ENCODE measurements at places on chromosomes 2 and 18.

DNA sequence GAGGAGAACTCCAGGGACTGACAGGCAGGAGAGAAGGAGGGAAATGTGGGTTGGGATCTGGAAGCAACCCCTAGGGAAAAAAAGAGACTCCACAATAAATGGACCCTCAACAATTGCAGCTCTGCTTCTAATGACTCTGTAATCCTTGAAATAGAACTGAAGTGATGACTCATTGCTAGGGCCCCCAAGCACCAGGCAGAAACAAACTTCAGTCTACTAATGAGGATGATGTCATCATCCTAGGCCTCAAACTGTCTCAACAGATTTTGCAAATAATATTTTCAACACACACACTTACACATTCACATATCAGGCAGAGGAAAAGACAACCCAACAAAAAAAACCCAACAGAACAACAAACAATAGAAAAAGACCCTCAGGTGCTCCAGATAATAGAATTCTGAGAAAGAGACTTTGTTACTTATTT, 143.3 kb downstream of the HDAC4 start:
- DNase-seq: no peak

DNA sequence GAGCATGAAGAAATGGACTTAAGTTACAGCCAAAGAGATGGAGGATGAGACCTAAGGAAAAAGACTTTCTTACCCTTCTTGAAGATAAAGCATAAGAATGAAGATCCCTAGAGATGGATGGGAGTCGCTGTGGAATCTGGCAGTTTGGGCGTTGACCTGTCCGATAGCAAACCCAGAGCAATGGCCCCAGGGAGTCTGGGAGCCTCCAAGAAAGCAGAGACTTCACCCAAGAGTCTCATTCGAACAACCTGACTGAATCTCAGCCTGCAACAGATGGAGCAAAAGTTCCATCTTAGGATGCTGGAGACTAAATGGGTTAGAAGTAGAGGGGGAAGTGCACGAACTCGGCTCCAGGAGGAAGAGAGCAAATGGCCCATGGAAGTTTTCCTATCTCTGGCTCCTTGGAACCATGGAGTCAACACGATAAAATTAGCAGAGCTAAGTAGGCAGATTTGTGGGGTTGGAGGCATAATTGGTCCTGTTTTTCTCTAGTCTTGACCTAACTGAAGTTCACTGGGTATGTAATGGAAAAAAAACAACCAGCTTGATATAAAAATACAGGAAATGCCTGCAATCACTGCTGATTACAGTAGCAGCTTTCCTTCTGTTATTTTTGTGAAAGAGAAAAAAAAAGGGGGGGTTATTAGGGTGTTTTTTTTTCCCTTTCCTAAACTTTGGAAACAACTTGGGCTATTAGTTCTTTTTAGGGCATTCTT, 178.4 kb upstream of the EPAS1 start:
- no peak for DNase-seq

DNA sequence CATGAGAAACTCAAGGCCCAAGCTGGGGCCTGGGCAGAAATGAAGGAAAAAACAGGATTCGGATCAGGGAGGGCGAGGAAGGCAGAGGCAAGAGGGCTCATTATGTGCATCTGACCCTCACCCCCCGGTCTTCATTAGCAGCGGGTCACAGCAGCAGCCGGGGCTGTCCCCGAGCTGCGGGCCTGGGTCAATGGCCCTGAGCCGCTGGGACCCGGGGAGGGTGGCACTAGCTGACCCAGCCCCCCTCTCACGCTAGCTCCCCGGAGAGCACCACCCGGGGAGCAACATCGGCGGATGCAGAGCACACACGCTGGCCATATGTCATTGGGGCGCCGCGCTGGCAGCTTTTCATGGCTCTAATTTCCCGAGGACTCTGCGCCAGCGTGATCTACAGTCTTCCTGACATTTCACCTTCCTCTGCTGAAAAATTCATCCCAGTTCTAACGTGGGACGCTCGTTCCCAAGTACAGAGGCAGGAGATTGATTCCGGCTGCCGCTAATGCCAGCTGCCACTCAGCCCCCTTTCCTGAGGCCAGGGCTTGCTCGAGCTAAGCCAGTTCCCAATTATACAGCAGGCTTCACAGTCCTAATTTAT, 63.7 kb downstream of the EIPR1 start:
- DNase-seq: no peak

DNA sequence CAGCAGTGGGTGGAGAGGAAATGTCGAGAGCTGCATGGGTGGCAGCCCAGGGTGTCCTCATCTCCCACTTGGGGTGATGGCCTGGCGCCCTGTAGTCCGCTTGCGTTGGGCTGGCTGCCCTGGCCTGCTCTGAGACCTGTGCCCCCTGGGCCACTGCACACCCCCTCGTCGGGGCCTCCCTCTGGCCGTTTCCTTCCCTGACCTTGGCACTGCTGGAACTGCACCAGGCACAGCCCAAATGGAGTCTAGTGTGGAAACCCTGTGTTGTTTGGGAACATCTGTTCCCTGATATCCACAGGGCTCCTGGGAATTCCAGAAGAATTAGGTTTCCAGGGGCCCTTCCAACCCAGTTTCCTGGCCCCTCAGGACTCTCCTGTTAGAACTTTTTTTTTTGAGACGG, 13.9 kb downstream of the EFHD1 start:
- DNase-seq: no peak

DNA sequence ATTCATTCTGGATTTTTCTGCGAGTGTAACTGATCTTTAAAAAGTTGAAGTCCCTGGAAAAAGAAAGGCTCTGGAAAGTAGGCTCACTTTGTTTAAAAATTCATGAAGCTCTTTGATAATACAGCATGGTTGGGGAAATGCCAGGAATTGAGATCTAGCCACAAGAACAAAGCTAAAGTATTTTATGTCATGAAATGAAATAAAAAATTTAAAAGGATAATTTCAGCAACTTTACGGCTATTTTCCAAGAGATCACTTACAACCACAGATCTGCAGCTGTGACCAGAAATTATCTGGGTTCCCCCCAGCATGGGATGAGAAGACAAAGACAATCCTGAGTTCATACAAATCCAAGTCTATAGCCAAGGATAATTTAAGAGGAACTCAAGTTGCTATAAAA, 25.3 kb upstream of the RFX8 start:
- DNase-seq: no peak

DNA sequence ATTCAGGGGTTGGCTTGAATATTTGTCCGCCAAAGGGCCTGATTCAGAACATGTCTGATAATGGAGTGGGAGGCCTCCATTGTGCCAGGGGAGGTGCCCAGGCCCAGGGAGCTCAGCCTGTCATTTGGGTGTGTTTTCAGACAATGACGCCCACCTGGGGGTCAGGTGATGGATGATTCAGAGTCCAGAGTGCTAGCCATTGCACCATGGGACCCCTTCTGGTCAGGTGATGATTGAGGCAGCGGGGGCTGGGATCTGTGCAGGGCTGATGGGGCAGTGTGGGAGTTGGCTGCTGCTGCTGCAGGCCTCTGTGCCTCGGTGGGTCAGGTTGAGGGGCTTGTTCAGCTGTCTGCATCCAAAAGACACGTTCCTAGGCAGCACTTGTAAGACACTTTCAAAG, 8.3 kb upstream of the ARHGEF4 start:
- DNase-seq: no peak

DNA sequence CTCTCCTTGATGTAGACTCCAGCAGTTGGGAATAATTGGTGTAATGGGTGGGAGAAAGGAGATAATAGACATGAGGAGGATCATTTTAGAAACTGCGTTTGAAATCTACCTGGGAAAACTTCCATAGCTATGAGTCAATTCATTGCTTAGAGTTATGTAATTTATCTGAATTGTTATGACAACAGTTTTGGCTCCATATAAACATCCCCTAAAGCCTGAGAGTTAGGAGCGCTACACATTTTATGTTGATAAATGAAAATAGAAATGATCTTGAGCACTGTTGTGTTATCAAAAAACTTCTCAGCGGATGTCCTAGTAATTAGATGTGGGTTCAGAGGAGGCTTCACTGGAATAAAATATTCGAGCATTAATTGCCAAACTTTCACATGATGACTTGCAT, 573.4 kb downstream of the TSN start:
- DNase-seq: no peak

DNA sequence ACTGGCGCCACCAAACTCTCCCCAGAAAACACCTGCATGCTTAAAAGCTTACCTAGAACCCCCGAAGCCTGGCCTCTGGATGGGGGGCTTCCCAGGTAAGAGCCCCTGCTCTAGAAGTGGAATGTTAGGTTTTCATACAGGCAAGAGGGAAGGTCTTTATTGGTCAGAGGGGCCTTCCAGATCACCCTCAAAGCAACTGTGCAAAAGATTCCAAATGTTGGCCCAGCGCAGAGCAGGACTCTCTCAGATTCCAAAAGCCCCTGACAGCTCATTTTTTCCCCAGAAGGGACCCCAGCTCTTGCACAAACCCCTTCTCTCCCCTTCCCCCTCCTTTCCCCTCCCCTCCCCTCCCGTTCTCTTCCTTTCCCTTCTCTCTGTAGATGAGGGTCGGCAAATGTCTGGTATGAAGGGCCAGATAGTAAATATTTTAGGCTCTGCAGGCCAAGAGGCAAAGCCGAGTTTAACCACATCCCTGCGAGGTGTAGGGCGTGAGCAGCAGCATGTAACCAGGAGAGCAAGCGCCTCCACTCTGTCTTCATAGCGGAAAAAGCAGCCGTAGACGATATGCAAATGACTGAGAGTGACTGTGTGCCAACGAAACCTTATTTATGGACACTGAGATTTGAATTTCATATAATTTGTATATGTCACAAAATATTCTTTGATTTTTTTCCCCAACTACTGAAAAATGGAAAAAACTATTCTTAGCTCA, 116.9 kb downstream of the SMAD7 start:
- no peak for DNase-seq

- no peak for DNase-seq
Measured at GRCh38 chr2:197805715-197806633, 1.6 kb downstream of the PLCL1 start.

GRCh38 chr18:22152093-22152492, 17.3 kb upstream of the GATA6 start:
- DNase-seq: no peak

DNA sequence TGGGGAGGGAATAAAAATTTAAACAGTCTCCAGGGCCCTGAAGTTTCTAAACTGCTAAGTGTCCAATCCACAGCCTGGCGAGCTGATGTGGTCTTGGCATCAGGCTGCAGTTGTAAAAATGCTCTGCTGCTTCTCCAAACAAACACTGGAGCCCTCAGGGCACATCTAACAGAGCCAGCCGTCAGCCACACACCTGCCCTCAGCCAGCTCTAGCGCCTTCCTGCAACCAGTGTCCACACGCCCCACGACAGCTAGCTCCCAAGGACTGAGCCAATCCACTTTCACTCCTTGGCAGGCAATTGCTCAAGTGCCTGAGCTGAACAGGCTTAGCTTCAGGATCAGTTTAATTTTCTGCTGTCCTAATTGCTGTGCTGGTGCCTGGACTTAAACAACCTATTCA, 446.4 kb upstream of the RAB12 start:
- DNase-seq: peak; percentile 74

- no peak for DNase-seq
Measured at GRCh38 chr2:156986339-156986988, 271.0 kb upstream of the GALNT5 start.

DNA sequence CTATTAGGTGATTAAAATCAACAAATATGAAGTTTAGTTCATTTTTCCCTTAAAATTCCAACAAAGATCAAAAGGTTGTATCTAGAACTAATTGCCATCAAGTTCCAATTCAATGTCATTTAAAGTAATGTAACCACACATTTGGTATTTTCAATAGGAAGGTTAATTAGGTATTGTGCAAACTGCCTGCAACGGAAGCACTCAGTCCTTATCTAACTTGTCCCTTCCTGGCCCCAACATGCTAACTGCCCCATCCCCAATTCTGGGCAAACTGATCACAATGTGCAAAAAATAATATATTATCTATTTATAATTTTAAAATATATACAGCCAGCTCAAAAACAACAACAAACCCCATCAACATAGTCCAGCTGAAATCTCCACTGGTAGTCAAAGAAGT, 33.2 kb downstream of the VIL1 start:
- DNase-seq: no peak

DNA sequence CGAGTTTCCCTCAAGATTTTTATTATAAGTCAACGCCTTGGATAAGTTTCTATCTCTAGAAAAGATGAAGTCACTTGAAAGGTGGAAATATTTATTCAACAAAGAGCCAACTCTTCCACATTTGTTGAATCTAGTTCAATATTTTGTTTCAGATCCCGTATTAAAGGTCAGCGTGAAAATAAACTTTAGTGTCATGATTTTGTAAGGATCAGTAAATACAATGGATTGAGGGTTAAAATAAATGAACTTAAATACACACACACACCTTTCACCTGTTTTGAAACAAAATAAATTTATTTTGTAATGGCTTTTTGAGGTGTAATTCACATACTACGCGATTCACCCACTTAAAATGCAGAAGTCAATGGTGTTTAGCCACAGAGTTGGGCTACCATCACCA, 16.0 kb upstream of the NPPC start:
- DNase-seq: no peak

GRCh38 chr2:191927991-191928390, 81.1 kb upstream of the CAVIN2 start:
- DNase-seq: peak; percentile 25

- DNase-seq: no peak
Measured at GRCh38 chr2:42877936-42878335, 85.6 kb upstream of the HAAO start.

- DNase-seq: no peak
Measured at GRCh38 chr2:216352653-216353270, 19.5 kb downstream of the MARCHF4 start.

DNA sequence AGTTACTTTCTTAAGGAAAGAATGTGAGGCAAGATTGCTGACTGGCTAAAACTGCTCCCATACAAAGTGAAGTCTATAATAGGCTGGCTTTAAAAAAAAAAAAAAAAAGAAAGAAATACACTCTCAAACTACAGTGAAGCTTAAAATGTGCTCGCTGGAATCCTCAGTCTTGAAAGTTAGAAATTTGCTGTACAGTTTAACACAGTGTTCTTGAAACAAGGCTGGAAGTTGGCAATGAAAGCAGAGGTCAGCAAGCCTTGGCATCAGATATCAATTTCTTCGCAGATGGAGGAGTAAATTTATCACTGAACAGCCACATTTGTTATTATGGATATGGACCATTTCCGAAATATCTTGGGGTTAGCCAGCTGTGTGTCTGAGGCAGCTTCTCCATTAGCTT, 392.9 kb downstream of the ZNF516 start:
- no peak for DNase-seq

DNA sequence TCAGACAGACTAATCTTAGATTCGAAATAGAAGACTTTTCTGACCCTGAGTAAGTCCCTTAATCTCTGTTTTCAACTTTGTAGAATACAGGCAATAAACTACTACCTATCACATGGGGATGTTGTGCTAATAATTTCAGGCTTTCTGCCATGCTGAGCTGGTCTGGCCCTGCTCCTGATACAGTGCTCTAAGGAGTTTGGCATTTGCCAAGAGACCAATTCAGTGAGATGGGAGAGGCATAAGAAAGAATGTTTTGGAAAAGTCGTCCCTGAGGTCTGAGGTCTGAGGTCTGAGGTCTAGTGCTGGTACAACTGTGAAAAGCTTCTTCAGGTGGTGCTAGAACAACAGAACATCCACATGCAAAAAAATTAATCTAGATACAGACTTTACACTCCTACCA, 35.9 kb upstream of the SP3 start:
- no peak for DNase-seq

GRCh38 chr2:84830758-84831500, 50.0 kb downstream of the TRABD2A start:
- DNase-seq: no peak

- peak; percentile 13 for DNase-seq
Measured at GRCh38 chr18:29154758-29155725, 978.1 kb upstream of the CDH2 start.

- DNase-seq: peak; percentile 5
Measured at GRCh38 chr2:21694079-21694878, 570.5 kb downstream of the TDRD15 start.

- no peak for DNase-seq
Measured at GRCh38 chr2:188928643-188929042, 45.5 kb upstream of the COL3A1 start.

GRCh38 chr2:199279146-199279545, 178.6 kb downstream of the SATB2 start:
- no peak for DNase-seq
